ENCODE measurements at places on chromosomes 2 and 18. TPM values are rescaled to one million over a fixed set of nuclear protein-coding genes. Genes with fewer than 3 reads are reported as not detected.

Gene GRHL1
- total RNA-seq: 0.20 TPM

Gene C2orf72
- total RNA-seq: 5.1 TPM

Gene CCDC121
- 0.40 TPM for total RNA-seq

Gene LCLAT1
- 20.5 TPM for total RNA-seq

Gene EMX1
- total RNA-seq: not detected

Gene GCKR
- total RNA-seq: not detected

Gene NYAP2
- total RNA-seq: not detected

Gene KHK
- 9.5 TPM for total RNA-seq

Gene ANKRD62
- not detected for total RNA-seq

Gene HOXD4
- not detected for total RNA-seq

Gene SLC14A1
- total RNA-seq: 3.1 TPM

Gene ALPI
- not detected for total RNA-seq

- DNase-seq: no peak
These were observed 78.5 kb downstream of the PRKCE start for GRCh38 chr2:45729753-45730512.

DNA sequence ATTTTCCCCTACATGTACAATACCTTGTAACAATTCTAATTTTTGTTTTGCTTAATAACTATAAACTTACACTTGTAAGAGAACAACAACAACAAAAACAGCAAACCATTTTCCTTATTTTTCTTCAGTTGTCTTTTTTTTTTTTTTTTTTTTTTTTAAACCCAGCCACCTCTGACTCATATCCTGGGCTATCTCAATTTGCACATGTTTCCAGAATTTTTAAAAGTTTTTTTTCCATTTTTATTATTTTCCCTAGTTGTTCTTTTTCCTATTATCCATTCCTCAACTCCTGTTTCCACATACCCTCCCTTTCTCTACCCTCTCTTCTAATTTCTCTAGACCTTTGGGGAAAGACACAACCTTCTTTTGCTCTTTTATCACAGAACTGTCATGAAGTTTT lies 112.5 kb downstream of the EFEMP1 start:
- DNase-seq: no peak

DNA sequence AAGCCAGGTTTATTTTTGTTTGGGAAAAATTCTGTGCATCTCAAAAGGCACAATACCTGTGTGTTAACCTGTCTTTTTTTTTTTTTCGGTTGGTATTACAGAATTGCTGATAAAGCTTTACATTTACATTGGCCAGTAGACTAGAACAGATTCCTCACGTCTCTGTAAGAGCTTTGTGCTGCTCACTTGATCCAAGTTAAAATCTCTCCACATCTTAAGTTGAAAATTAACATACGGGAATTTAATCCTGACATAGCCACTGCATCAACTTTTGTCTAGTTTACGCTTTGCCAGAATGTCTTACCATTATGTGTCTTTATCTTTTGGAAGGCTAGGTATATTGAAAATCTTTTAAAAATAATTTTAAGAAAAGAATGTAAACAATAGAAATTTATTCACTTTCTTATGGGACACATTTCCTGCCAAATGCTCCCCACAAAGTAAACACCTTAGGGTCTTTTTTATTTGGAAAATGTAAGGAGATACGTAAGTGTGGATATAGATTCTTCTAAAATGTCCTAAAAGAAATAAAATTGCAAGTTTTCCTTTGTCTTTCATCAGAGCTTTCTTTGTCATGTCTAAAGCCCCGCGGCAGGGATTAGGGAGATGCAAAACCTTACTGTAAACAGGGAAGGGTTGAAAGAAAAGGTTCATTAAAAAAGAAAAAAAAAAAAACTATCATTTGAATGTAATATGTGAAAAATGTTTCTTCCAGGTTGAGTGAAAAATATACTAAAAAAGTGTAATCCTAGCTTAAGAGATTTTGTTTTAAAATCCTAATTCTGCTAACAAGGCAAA lies 912.8 kb downstream of the NRXN1 start:
- no peak for DNase-seq

GRCh38 chr2:183409662-183410061 lies 285.4 kb downstream of the NUP35 start:
- DNase-seq: no peak

GRCh38 chr2:175205523-175205922 lies 24.0 kb upstream of the ATP5MC3 start:
- no peak for DNase-seq

DNA sequence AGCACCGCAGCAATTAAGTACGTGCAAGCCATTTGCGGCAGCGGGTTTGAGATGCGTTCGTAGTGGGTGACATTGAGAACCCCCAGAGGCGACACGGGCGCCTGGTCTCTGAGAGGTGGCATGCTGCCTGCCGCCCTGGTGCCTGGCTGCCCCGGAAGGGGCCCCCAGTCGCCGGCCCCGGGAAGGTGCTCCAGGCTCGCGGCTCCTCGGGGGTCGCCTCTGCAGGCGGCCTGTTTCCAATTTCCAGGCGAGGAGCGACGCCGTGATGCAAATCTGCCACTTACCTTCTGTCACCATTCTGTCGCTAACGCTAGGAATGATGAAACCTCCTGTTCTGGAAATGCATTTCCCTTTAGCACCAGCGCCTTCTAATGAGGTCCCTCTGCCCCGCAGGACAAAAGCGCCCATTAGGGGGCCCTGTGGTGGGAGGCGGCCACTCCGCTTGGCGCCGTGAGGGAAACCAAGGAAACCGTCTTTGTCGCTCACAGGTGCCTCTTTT lies 13.0 kb downstream of the KIF5C start:
- peak; percentile 30 for DNase-seq

DNA sequence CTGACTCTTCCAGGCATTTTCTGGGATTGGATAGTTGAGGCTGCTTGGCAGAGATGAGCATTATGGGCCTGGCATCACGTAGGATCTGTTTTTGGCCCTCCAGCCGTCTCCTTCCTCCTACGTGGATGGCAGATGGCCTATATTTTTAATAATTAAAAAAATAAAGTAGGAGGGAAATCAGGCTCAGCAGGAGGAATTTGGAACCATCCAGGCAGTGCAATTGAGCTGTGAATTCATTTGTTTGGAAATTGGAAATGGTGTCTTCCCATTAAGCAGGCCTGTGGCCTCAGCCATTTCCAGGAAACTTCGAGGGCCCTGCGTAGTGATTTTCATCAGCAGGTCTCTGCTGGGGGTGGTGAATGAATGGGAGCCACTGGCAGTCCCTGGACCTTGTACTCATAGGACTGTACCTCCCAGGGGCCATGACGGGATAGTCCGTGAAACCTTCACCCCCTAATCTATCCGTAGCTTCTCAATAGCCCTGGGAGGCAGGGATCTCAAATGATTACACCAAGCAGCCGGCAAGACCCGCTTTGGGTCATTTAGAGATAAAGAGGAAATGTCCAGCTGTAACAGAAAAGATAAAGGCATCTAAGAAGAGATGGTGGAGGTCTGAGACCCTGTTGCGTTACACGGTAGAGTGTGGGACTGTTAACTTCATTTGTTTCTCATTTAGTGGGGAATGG lies 73.1 kb upstream of the TNP1 start:
- no peak for DNase-seq

- peak; percentile 31 for DNase-seq
These were observed 70.8 kb upstream of the STK17B start for GRCh38 chr2:196242131-196242620.

GRCh38 chr2:16330571-16330970 lies 335.1 kb downstream of the CYRIA start:
- DNase-seq: no peak

- no peak for DNase-seq
These were observed 29.3 kb upstream of the UPP2 start for GRCh38 chr2:158072361-158072760.

DNA sequence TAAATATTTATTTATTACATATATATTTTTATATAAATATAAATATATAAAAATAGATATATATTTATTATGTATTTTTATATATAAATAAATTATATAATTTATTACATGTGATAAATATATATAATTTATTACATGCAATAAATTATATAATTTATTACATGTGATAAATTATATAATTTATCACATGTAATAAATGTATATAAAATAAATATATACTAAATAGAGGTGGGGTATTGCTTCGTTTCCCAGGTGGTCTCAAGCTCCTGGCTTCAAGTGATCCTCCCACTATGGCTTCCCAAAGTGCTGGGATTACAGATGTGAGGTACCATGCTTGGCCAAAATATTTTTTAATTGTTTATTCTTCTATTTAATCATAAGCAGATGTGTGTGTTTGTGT lies 3.6 kb upstream of the G6PC2 start:
- no peak for DNase-seq

GRCh38 chr2:207149249-207150213 lies 16.2 kb downstream of the KLF7 start:
- peak; percentile 49 for DNase-seq

DNA sequence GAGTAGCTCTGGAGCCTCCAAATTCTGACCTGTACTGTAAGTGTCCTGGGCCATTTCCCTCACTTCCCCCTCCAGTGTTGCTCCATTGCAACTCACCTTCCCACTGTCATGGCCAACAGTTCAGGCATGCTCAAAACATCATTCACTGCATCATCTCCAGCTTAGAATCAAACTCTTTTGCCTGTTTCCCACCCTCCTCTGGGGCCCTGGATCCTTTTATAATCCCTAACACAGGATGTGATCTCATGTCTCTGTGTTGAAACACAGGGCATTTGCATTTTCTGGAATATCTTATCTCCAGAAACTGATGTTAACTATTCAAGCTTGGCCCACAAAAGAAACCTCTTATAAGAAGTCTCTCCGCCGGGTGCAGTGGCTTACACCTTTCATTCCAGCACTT lies 3.0 kb downstream of the DPP4 start:
- DNase-seq: no peak

- no peak for DNase-seq
These were observed 31.3 kb upstream of the BIN1 start for GRCh38 chr2:127138281-127138680.

DNA sequence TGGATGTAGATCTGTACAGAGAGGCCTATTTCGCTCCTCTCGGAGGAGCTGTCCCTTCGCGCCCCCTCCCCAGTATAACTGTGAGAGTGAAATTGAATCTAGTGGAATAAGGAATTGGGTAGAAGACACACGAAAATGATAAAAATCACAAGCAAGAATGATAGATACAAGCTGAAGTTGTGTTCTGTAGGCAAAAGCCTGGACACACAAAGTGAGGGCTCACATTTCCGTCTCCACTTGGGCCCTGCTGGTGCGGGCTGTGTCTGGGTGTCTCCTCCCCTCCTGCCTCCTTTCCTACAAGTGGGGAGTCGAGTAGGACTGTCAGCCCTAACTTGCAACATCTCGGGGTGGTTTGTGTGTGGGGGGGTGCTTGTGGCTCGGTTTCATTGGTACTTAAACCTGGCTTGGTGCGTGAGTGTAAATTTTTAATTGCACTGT lies 457 bp upstream of the SP9 start:
- no peak for DNase-seq

DNA sequence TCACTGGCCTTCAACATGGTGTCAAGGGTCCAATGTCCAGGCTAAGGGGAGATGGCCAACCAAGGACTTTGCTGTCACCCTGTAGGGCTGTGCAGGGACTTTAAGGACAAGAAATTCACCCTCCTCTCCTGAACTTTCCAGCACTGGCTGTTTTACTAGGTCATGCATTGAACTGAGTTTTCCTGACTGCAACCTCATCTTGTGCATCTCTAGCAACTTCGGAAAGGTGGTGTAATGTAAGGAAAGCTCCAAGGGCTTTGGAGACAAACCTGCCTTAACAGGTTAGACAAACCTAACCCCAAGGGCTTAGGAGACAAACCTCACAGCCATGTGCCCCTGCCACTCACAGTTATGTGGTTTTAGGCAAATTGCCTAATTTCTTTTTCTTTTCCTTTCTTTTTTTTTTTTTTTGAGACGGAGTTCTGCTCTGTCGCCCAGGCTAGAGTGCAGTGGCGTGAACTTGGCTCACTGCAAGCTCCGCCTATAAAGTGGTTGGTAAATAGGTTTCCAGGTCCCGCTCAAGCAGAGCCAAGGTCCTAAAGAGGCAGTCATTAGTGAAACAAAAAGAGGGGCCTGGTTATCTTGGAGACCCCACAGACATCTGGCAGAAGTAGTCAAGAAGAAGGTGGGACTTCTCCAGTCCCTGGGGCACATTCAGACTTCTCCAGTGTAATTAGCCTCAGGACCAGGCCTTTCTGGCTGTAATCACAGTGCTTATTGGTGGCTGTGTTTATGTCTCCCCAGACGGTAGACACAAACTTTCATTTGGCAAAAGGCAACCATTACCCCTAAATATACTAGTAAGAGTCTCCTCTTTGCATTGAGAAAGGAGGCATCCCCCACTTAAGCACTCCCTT lies 37.6 kb upstream of the PMAIP1 start:
- no peak for DNase-seq

DNA sequence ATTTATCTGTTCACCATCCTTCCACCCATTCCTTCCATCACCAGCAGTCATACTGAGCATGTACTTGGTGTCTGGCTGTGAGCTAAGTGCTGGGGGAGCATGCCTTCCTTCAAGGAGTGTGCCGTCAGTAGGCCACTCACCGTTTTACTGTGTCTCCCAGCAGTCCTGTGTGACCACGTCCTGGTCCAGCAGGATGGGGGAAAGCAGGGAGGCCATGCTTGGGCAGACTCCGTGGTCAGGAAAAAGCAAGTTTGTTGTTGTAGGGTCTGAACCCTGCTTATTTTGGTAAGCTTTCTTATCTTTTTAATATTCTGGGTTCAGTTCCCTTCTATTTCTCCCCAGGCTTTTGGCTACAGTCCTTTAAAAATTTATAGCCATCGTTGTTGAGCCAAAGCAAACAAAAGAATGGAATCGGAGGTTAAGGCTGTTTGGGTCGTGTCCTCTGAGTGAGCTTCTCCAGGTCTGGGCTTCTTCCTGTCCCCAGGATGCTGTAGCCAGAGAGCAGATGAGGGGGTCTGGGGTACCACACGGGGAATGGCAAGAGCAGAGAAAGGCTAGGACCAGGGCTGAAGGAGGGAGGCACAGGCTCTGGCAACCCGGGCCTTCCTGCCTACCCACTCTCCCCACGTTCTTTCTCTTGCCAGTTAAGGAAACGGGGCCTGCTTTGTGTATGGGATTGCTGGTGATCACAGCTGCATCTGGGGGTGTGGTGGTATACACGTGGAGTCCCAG lies 13.5 kb downstream of the SLC30A3 start:
- no peak for DNase-seq

DNA sequence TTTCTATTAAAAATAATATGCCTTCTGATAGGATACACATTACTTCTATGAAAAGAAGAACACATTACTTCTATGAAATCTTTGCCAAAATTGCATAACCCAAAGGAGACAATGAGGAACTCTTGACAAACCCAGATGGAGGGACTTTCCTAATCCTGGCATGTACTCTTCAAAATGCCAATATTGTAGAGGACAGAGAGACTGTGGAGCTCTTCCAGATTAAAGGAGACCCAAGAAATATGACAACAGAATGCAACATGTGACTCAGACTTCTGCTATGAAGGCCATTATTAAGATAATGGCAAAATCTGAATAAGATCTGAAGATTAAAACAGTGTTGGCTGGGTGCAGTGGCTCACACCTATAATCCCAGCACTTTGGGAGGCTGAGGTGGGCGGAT lies 22.2 kb downstream of the SOWAHC start:
- DNase-seq: no peak

- no peak for DNase-seq
These were observed 385.7 kb downstream of the STK39 start for GRCh38 chr2:167861574-167862193.

Data from activated CD8-positive, alpha-beta T cell treated with anti-CD3 and anti-CD28 coated beads for 36 hours (primary cell).